ENCODE measurements at places on chromosomes 11 and 22. TPM values are rescaled to one million over a fixed set of nuclear protein-coding genes. Genes with fewer than 3 reads are reported as not detected.

Gene SCGB1D2
- not detected for total RNA-seq

Gene ROBO3
- total RNA-seq: 2.9 TPM

Gene PSMD13
- total RNA-seq: 196 TPM

Gene KCTD17
- 41.8 TPM for total RNA-seq

Gene OSM
- not detected for total RNA-seq

Gene NDUFC2
- total RNA-seq: 60.1 TPM

Gene SMC1B
- total RNA-seq: under 0.01 TPM

Gene PDGFB
- 13.7 TPM for total RNA-seq

Gene UPK2
- total RNA-seq: not detected

Gene JAML
- total RNA-seq: not detected

Gene GLB1L2
- total RNA-seq: 0.23 TPM

Gene FAM180B
- 0.94 TPM for total RNA-seq

Gene DUSP8
- not detected for total RNA-seq

Gene HEPHL1
- total RNA-seq: 0.30 TPM

Gene CTSD
- 514 TPM for total RNA-seq

Gene LRRC32
- 65.6 TPM for total RNA-seq

Gene CHRM1
- total RNA-seq: not detected

Gene RNH1
- 372 TPM for total RNA-seq

Gene SYCE3
- total RNA-seq: not detected

Gene DEUP1
- not detected for total RNA-seq

Gene TMEM45B
- not detected for total RNA-seq

Gene SELENOH
- 86.4 TPM for total RNA-seq

Gene CFAP300
- total RNA-seq: 5.5 TPM

Gene APOBEC3H
- total RNA-seq: 0.70 TPM

Data from smooth muscle cell of the coronary artery (primary cell).